ENCODE measurements at places on chromosomes 1 and 21.

DNA sequence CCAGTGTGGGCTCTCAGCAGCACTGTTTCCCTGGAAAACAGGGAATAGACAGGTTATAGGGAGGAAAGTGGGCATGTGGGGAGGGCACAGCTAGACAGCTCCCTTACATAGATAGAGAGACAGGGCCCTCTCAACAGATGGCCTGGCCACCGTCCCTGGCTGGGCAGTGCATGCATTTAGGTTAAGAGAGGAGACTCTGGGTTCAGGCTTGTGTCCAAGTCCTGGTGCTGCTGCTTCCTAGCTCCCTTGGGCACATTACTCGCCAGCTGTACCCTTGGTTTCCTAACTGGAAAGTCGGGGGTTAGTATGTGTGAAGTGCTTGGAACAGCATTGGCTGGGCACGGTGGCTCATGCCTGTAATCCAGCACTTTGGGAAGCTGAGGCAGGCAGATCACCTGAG is 9.1 kb downstream of the PLOD1 start:
- DNase-seq: no peak

DNA sequence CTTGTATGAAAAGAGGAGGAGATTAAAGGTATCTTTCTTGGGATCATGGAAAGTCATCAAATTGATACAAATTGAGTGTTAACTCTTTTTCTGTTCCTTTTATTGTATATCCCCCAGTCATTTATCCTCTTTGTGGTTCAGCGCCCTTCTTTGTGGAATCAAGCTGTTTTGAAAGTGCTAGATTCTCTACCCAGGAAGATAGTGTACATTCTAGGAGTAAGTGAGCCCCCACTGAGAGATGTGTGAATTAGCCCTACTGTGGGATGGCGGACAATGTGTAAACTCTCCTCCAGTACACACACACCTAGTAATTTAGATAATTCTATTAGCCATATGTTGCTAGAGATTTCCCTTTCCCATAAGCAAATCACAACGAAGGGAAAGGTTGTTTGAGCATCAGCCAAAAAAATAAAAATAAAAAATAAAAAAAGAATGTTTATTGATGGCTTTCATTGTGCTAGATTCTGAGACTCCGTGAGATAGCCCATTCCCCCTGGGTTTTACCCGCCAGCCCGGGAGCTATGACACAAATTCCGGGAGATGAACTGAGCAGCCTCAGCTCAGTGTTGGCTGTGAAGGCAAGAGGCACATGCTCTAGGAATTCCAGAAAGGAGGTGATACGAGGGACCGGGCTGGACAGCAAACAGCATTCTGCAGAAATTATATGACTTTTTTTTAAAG is 378.4 kb upstream of the RUNX1 start:
- DNase-seq: no peak

- no peak for DNase-seq
These were observed 262.3 kb downstream of the FAF1 start for GRCh38 chr1:50697440-50698421.

DNA sequence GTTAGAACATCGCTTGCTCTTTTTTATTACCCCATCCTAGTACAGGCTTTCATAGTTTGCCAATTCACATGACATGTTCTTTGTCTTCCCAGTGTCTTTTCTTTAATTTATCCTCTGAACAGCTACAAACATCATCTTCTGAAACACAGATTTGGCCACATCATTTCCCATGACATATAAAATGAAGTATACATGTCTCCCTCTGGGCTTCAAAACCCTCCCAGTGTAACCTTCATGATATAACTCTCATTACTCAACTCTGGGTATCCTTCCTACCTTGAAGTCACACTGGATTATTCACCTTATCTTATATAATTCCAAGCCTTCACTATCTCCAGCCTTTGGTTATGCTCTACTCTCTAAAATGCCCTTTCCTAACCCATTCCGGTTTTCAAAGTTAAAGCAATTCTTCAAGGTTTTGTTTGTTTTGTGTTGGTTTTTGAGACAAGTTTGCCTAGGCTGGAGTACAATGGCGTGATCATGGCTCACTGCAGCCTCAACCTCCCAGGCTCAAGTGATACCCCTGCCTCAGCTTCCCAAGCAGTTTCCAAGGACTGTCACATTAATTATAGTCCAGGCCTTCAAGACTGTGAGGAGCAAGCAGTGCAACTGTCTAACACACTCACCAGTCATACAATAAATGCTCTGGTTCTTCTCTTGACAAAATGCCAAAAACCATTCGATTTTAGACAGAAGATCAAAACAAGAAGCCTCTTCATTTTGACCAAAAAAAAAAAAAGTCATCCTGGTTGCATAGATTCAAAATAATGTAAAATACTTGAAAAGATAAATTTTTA is 5.8 kb downstream of the RGS1 start:
- DNase-seq: no peak

- DNase-seq: no peak
These were observed 97.6 kb upstream of the MAGI3 start for GRCh38 chr1:113292603-113293255.

GRCh38 chr1:25818569-25818968 is 1.2 kb upstream of the MTFR1L start:
- no peak for DNase-seq

DNA sequence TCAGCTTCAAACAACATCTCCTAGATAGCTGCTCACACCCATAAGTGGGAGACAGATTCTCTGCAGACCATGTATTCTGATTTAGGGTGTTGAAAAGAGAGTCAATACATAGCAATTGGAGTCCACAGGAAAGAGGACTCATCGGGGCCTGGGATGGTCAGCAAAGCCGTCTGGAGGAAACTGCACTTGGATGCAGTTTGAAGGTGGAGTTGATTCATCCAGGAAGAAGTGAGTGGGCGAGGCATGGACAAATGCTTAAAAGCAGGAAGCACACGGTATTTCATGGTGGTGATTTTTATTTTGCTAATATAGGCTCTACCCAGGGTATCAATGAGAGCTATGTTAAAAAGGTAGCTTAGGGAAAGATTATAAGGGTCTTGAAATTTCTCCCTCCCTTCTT is 36.8 kb upstream of the DIRAS3 start:
- DNase-seq: no peak

GRCh38 chr1:170356585-170356984 is 175.4 kb upstream of the GORAB start:
- no peak for DNase-seq

DNA sequence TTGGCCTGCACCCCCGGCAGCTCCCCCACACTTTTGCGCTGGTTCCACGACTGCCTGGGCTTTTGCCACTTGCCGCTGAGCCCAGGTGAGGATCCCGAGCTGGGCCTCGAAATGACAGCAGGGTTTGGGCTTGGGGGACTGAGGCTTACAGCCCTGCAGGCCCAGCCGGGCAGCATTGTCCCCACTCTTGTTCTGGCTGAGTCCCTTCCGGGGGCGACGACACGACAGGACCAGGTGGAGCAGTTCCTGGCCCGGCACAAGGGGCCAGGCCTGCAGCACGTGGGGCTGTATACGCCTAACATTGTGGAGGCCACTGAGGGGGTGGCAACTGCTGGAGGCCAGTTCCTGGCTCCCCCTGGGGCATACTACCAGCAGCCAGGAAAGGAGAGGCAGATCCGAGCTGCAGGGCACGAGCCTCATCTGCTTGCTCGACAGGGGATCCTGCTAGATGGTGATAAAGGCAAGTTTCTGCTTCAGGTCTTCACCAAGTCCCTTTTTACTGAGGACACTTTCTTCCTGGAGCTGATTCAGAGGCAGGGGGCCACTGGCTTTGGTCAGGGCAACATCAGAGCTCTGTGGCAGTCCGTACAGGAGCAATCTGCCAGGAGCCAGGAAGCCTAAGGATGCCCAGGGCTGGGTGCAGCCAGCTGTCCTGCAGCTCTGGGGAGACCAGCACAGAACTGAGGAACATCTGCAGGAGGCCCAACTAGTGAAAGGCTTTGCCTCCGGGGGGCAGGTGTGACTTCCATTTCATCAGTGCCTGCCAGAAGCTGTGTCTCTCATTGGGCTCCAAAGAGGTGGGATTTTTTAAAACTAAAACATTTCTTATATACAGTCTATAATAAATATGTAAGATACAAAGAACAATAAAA is 1.2 kb downstream of the HPDL start:
- no peak for DNase-seq

DNA sequence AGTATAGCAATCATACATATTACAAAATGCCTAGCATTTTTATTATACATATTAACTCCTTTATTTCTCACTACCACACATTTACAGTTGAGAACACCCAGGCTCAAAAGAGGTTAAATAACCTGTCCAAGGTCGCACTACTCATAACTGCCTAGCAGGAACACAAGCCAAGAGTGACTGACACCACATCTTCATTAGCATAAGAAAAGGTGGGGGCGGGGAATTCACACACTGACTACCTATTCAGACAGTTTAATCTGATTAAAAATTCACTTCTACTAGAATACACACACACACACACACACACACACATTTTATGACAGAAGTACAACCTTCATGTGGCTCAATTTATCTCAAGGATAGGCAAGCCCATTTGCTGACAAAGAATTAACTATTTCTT is 77.8 kb upstream of the CACHD1 start:
- DNase-seq: no peak

GRCh38 chr1:148388260-148389026 is 94.7 kb downstream of the PPIAL4G start:
- DNase-seq: no peak

GRCh38 chr1:18920931-18921330 is 18.6 kb upstream of the ALDH4A1 start:
- no peak for DNase-seq

DNA sequence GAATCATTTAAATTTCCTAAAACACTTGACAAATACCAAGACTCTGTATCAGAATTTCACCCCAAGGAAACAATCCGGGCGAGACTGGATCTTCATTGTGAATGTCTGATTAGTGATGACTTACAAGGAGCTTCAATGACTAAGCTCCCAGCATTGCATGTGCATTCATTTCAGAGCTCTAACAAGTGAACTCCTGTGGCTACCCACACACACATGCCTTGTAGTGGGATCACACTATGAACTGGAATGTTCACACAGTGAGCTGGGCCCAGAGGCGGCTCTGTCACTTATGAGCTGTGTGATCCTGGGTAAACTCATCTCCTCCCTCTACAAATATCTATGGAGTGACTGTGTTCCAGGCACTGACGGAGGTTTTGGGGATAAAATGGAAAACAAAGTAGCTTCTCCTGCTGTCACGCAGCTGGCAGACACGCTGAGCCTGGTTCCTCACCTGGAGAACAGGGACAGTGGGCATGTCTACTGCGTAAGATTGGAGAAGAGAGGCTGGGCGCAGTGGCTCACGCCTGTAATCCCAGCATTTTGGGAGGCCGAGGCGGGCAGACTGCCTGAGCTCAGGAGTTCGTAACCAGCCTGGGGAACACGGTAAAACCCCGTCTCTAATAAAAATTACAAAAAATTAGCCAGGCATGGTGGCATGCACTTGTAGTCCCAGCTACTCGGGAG is 56.9 kb downstream of the CLSTN1 start:
- DNase-seq: no peak

GRCh38 chr1:30763651-30764248 is 6.2 kb upstream of the LAPTM5 start:
- DNase-seq: no peak

GRCh38 chr1:57017717-57018116 is 51.9 kb upstream of the C8B start:
- no peak for DNase-seq

DNA sequence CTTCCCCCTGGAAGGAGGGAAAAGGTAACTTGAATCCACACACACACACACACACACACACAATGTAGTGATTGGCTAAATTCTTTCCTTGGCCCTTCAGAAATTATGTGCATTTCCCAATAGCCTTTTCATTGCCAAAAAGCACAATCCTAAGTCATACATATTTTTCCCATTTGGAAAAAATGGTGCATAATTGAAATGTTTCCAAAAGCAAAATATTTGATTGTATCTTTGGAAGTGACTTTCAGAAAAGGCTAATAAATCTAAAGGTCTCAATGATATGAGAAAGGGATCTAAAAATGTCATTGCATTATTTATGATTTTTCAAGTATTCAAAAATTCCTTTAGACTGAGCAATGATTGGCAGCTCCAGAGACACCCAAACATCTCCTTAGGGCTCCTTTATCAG is 43.5 kb upstream of the NEK7 start:
- no peak for DNase-seq

- DNase-seq: no peak
These were observed 117.3 kb upstream of the IRF2BP2 start for GRCh38 chr1:234727018-234727940.

DNA sequence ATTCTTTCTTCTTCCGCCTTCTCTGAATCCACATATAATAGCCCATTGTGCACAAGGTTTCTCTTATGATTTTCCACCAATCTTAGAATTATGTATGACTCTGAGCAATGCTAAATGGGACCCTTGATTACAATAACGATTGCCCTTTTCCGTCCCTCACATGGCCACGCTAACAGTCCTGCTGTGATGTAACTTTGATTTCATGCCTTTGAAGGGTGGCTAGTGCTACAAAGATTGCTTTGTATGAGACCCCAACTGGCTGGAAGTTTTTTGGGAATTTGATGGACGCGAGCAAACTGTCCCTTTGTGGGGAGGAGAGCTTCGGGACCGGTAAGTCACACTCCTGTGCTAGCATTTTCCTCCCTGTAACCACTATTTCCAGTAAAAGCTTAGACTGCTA is 45.3 kb downstream of the PGM1 start:
- no peak for DNase-seq

DNA sequence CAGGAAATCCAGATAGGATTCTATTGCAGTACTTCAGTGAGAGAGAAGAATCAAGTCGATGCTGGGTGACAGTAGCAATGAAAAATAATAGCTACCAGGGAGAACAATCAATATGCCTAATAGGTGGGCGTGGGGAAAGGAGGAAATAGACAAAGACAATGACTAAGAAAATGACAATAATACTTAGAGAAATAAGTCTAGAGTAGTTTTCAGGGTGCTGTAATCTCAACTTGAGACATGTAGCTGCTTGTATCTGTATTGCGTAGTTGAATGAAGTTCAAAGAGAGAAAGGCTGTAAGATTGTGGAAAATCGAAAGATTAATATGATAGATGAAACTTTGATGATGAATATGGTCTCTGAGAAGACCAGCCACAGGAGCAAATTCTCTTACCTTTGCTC is 2.6 kb downstream of the STXBP3 start:
- DNase-seq: no peak

- DNase-seq: no peak
These were observed 11.1 kb downstream of the PRRX1 start for GRCh38 chr1:170674986-170675385.

DNA sequence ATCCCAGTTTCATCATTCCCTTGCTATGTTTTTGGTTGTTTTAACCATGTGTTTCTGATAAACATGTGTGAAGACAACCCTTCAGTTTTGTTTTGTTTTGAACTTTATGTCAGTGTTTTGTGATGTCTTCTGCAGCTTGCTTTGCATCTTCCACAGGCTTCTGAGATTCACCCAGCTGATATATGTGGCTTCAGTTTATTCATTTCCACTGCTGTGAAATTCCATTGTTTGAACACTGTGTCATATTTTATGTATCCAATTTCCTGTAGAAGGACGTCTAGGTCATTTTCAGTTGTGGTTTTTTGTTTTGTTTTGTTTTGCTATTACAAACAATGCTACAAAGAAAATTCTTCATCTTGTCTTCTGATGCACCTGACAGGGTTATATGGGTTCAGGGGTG is 27.2 kb upstream of the SLC26A9 start:
- no peak for DNase-seq
